Effector memory CD4-positive, alpha-beta T cell (primary cell): ENCODE measurements at places on chromosomes 11 and 22.

- DNase-seq = no peak
Measured at GRCh38 chr11:120500414-120501071, 11.0 kb upstream of the GRIK4 start.

DNA sequence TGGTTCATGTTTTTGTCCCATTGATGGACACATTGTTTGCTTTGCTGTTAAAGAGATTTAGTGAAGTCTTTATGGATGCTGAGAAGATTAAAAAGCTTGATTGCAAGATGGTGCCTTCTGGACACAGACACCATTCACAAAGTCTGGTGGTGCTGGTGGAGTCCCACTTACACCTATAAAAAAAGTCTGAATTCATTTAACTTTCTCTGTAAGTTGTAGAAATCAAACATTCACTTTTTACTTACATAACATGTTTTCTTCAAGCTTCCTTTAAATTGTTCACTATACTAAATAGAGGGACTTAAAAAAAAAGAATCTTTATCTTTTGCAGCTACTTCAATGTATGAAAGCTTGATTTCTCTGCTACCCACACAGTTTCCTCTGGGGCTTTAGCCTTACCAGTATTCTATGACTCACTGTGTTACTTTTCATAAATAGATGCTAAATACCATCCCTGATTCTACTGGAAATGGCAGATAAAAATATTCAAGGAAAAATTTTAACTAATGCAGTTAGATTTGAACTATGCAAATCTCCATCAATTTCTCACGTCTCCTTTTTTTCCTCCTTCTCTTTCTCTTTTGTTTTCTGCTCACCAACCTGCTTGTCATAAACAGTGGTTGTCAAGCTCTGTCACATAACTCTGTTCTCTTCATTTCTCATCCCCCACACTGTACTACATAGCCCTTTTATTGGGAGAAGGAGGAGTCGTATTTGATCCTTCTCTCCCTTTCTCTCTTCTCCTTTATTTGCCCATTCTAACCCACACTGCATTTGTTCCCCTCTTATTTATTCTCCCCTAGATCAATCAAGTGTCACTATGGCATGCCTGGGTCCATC, 89.7 kb downstream of the FAM76B start:
- no peak for DNase-seq

GRCh38 chr11:27830206-27830605, 130.0 kb upstream of the BDNF start:
- no peak for DNase-seq

DNA sequence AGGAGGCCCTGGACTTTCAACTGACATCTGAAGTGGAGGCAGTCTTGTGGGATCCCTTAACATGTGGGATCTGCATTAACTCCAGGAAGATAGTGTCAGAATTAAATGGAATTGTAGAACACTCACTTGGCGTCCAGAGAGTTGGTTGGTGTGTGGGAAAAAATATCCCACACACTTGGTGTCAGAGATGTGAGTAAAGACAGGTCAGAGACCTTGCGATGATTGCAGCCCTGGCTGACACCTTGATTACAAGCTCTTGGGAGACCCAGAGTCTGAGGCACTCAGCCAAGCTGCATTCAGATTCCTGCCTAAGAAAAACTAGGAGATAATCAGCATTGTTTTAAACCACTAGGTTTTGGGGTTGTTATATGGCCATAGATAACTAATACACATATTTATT, 7.2 kb upstream of the TPCN2 start:
- DNase-seq = no peak

DNA sequence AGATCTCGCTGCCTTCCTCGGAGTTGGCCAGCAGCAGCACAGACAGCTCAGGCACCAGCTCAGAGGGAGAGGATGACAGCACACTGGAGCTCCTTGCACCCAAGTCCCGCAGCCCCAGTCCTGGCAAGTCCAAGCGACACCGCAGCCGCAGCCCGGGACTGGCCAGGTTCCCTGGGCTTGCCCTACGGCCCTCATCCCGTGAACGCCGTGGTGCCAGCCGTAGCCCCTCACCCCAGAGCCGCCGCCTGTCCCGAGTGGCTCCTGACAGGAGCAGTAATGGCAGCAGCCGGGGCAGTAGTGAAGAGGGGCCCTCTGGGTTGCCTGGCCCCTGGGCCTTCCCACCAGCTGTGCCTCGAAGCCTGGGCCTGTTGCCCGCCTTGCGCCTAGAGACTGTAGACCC, 6.4 kb downstream of the PLA2G3 start:
- no peak for DNase-seq

- DNase-seq = no peak
Measured at GRCh38 chr11:37333345-37333744, 735.3 kb upstream of the RAG2 start.
